ENCODE measurements at places on chromosomes 5 and 9.
A peak's percentile ranks its signal among the peaks of the same experiment; 100 is the strongest.

DNA sequence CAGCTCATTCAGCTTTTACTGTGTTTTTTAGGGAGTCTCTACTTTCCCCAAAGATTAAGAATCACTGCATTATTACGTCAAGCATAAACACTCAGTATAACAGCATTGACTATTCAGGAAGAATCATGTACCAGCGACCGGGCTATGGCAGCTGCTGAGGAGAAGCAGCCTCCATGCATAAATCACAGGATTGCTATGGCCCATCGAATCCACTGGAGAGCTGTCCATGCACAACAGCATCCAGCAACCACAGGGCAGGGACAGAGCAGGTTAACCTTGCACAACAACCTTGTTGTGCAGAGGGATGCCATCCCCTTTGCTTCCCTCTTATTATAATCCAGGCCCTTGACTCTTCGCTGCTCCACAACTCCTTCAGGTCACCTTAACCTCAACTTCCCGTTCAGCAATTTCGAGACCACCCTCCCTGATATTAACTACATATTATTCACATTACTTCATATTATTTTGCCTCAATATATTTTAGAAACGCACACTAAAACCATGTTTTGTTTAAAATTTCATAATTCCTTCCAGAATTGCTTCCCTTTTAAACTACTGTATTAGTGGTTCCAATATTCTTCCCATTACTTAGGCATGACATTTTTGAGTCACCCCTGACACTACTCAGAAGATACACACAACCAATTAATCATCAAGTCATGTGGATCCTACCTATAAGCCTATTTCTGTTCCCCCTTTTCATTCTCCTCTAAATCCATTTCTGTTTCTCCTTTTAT is 991 bp downstream of the IARS1 start:
- DNase-seq: no peak

DNA sequence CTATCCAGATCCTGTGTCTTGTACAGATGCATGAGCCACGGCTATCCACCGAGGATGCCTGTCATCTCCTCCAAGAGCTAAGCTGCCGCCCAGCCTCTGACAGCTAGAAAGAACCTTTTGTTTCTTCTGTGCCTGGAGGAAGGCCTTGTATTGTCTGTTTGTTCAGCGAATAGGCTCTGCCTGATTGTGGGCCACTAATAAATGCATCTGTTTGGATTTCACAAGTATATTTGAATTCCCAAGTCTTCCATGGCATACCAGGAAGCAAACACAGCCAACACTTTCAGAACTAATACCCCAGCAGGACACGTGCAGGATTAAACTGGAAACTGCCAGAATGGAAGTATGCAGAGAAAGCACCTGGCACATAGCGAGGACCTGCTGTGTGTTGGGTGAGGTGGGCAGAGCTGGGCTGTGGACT is 92.7 kb upstream of the NEURL1B start:
- no peak for DNase-seq

- no peak for DNase-seq
Observed at GRCh38 chr9:30846651-30847050, 1537.8 kb upstream of the ACO1 start.

GRCh38 chr5:83556190-83556589 is 84.6 kb downstream of the VCAN start:
- no peak for DNase-seq

DNA sequence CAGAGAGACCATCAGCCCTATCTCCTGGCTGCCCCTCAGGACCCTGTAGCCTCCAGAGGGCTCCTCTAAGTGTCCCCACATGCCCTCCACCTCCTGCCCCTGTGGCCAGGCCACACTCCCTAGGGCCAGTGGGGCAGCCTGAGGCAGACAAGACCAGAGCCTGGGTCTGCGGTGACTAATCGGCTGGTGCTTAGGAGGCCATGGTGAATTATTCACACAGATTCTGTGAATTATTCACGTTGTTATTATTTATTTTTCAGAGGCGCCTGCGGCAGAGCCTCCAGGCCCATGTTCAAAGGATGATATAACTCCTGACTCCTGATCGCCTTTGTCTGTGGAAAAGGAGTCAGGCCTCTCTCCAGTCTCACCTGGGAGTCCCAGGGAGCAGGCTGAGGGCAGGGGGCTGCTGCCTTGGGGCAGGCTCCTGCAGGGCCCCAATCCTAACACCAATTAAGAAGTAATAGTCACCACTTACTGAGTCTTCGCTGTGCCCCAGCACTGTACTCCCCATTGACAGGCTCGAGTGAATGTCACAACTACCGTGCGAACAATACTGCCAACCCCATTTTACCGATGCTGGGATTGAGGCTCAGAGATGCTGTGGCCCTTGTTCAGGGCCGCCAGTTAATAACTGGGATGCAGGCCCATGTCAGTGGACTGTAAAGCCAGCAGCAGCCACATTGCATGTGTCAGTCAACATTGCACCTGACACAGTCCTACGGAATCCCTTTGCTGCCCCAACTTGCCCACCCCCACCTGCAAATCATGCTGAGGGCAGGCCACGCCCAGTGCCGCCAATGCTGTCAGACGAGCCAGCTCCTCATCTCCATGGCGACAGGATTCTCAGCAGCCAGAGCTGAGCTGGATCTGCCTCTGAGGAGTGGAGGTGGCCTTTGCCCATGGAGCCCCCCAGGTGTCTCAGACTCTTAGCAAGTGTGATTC is 94.9 kb downstream of the PCDH1 start:
- no peak for DNase-seq

DNA sequence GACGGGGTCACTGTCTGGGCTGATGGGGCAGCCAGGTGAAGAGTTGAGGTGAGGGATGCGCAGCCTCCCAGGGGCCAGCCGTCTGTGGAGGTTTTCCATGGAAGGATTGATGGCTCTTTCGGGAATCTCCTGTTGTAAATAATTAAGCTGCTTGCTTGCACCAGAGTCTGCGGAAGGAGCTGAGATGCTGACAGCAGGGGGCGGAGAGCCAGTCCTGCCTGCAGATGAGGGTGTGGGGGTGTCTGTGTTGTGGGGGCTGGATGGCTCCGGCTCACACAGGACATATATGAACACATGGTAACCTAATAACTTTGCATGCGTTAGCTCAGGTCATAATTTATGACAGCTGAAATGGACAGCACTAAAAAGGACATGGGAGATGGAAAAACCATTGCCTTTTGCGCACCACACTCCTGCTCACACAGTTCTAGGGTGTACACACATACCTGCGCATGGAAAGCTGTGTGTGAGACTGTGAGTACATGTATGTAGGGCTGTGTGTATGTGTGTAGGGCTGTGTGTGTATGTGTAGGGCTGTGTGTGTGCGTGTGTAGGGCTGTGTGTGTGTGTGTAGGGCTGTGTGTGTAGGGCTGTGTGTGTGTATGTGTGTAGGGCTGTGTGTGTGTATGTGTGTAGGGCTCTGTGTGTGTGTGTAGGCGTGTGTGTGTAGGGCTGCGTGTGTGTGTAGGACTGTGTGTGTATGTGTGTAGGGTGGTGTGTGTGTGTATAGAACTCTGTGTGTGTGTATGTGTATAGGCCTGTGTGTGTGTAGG is 36.8 kb upstream of the SEMA4D start:
- DNase-seq: no peak

DNA sequence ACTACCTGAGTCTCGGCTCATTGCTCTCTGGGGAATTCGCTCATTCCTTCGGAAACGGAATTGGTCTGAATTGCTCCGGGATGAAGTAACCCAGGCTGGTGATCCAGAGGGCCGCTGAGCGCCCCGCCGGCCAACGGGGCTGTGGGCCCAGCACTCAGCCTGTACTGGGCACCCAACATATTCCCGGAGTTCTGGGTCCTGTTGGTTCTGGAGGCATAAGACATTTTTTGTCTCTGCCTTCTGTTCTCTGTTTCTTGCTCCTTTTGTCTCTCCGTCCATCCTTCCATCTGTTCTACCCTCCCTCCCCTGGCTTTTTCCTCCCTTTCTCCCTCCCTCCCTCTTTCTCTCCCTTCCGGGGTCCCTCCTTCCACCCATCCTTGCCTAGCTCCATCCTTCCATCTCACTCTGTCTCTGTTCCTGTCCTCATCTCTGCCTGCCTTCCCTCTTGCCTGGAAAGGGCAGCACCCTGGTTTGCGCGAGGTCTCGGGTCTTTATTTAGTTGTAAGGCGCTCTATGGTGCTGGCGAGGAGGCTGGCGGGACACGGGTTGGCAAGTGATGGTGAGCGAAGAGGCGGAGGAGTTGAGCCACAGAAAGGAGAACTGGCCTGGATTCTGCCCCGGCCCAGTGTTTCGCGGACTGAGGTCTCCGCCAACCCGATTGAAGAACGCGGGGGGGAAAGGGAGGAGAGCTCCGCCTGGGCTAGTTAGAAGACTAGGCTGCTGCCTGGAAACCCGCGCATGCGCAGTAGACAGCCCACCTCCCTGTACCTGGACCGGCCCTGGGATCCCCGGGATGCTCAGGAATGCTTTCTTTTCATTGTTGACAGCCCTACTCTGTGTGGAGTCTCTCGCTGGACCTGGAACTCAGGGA is 1468.0 kb downstream of the FOXD4L5 start:
- DNase-seq: peak; percentile 54

DNA sequence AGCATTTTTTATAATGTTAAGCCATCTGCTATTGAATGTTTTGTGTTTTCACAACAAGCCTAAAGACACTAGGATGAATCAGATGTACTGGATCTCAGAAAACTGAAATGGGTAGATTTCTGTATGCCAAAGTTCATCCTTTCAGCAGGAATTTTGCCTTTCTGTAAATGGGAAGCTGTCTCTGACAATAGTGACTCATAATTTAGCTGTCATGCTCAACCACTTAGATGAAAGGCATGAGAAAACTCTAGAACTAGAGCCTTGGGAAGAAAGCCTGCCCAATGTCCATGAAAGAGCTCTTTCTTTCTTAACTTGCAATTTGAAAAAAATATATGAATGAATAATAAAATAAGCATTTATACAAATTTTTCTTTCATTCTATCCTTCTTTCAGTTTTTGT is 616.0 kb upstream of the EDIL3 start:
- no peak for DNase-seq

- DNase-seq: no peak
Observed at GRCh38 chr9:97749928-97750327, 52.8 kb upstream of the XPA start.

- DNase-seq: no peak
Observed at GRCh38 chr5:154301726-154302125, 111.2 kb downstream of the GALNT10 start.

DNA sequence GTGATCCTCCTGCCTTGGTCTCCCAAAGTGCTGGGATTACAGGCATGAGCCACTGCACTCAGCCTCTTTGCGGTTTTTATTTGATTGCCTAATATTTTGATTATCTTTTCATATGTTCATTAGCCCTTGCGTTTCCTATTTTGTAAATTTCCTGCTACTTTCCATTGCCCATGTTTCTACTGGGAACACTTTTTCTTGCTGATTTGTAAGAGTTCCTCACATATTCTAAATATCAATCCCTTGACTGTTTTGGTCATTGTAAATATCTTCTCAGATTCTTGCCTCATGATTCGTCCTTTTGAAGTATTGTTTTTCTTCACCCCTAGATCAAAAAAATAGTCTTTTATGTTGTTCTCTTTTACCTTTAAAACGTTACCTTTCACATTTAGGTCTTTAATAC is 37.9 kb upstream of the TTC1 start:
- DNase-seq: no peak

DNA sequence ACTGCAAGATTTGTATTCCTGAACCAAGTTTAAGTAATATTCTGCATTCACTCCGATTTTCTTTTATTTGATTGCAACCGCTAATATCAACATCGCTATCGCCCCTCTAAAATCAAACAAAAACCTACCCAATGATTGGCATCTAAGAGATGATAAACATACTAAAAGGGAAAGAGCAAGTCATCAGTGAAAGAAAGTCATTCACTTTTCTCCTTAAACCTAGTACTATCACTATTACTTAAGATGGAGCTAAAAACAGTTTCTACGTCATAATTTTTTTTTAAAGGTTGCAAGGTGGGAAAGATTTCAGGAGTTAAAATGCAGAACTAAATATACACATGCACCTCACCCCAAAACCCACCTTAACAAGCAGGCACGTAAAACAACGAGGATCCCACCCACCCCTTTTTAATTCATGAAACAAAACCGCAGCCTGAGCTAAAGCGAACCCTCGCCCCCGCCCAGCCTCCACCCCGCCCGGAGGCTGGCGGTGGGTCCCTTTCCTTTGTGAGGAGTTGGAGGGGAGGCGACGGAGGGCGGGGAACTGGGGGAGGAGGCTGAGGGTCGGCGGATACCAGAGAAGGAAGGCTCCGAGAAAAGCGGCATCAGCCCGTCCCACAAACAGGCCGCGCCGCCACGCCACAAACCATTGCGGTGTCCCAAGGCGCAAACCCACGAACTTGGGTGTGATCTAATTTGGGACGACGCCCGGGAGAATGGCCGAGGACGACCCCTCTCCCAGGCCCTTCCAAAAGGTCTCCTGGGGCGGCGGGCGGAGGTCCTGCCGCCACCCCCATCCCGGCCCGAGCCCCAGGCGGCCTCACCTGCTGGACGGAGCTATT is 861 bp downstream of the UBQLN1 start:
- peak; percentile 41 for DNase-seq

DNA sequence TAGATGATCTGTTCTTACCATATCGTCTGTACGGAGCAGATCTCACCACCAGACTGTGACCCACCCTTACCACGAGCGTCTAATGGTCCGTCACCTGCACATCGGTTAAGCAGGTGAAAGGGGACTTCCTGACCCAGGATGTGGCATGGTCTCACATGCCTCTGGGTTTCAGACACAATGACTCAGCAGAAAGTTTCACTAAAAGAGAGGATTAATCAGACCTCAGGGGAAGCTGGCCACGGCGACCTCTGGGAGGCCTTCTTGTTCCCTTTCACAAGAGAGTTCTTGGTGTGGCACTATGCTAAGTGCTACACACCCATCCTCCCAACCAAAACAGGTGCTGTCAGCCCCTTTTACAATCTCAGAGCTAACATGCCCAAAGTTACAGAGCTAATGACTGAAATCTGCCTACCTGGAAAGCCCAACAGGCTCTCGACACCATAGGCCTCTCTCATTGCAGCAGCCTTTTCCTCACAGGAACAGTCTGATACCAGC is 41.6 kb downstream of the ADAMTS12 start:
- DNase-seq: no peak

DNA sequence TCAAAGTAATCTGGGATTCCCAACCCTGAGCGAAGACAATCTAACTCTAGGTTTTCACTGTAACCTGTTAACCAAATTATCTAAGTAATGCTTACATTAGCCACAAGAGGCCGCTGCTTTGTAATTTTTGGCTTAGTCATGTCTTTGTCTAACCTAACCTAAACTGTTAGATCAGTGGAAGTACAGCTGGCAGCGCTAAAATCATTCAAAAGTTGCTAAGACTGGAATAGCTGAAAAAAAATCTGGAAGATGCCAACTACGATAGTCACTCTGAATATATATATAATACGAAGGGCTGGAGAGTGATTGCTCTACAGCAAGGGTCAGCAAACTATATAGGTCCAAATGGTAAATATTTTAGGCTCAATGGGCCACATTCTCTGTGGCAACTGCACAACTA is 60.2 kb downstream of the FBXO38 start:
- no peak for DNase-seq

- DNase-seq: no peak
Observed at GRCh38 chr9:136220017-136220729, 15.2 kb upstream of the LHX3 start.

DNA sequence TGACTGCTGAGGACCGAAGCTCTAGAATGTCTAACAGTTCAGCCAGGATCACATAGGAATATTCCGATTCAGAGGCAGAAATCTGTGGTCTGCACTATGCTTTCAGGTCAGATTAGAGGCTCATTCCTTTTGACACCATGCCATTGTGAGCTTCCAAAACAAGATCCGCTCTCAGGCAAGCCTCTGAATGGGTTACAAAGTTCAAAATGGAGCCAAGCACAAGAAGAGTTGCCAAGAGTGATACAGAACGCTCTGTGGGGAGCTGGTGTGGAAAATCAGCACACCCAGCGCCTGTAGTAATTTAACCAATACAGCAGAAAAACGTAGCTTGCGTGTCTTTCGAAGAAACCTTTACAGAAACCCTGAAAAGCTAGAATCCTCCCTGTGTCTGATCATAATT is 33.3 kb upstream of the FAT2 start:
- no peak for DNase-seq
